Kidney tubule cell (primary cell): ENCODE measurements at places on chromosomes 6 and 20.
A peak's percentile ranks its signal among the peaks of the same experiment; 100 is the strongest.

DNA sequence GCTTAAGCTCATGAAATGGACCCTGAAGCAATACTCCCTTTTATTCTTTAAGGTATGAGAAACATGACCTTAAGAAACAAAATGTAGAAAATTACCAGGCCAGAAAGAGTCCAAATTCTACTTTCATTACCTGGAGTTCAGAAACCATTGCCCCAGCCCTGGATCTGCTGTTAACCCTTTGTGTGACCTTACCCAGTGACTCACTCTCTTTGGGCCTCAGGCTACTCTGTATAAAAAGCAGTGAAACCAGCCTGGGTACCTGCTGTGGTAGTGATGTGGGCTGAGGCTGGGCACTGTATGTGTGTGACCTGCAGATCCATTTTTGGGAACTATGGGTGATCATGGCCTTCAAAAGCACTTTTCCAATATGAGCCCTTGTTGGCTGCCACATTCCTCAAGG, 47.2 kb downstream of the SLC9A8 start:
- DNase-seq = peak; percentile 29

GRCh38 chr6:168200571-168201134, 118.9 kb downstream of the DACT2 start:
- DNase-seq = no peak

GRCh38 chr20:36644032-36644705, 1.8 kb downstream of the SLA2 start:
- DNase-seq = no peak

DNA sequence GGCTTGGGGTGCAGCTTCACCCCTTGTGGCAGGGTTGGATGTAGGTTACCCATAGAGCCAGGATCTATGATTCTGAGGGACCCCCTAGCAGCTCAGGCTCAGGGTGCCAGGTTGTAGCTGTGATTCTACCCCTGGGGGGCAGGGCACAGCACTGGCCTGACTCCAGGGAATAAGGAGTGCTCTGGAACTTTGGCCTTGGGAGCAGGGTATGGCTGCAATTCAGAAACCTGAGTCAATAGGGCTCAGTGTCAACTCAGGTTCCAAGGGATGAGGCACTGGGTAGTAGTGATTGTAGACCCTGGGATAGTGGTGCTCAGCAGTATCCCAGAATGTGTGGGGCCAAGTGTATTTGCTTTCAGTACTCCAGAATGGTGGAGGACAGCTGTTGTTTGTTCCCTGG, 8.6 kb downstream of the FHL5 start:
- no peak for DNase-seq

GRCh38 chr6:123519189-123519505, 117.6 kb downstream of the TRDN start:
- no peak for DNase-seq

DNA sequence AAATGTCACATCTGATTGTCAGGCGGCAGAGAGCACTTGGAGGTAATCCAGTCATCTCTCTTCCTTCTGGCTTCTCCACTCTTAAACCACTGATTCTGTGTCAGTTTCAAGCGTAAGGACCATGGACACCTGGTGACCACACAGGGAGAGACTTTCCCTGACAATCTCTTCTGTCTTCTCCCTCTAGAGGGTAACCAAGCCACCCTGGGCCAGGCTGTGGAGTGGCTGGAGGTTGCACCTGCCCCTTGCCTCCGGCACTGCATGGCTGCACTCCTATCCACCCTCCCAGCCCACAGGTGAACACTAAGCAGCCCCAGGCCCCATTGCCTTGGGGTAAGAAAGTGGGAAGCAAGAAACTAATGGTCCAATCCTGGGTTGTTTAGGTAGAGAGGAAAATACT, 78.7 kb downstream of the BFSP1 start:
- DNase-seq = no peak

DNA sequence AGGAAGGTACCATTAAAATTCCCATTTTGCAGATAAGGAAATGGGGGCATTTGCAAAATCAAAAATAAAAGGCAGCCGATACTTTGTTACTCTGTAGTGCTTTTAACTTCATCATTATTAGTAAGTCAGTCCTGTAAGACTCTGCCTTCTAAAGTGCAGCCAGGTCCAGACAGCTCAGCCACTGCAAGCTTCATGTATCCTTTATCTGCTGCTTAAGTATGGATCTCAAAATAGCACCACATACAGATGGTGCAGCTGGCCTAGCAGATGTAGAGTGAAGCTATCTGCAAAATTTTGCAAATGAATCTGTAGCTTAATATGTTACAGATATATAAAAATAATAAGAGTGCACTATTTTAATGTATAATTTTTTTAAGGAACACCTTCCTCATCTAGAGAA, 53.4 kb downstream of the NUS1 start:
- DNase-seq = no peak

DNA sequence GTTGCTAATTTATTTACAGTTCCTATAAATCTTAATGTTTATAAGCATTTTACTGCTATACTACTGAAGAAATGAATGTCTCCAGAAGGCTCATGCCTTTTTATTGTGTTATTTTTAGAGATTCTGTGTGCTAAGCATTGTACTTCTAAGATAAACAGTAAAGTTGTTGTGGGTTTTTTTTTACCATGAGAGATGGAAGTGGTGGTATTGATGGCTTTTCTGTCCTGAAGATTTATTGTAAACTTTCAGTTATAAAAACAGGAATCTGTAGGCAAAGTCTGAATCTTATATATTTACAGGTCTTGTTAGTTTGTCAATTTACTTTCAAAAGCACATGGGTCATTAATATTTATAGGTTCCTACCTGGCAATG, 246.9 kb downstream of the TMEM242 start:
- no peak for DNase-seq

- no peak for DNase-seq
Observed at GRCh38 chr6:167858086-167858591, 31.4 kb downstream of the AFDN start.

- DNase-seq = peak; percentile 76
Observed at GRCh38 chr20:36145877-36146707, 8.4 kb upstream of the EPB41L1 start.

DNA sequence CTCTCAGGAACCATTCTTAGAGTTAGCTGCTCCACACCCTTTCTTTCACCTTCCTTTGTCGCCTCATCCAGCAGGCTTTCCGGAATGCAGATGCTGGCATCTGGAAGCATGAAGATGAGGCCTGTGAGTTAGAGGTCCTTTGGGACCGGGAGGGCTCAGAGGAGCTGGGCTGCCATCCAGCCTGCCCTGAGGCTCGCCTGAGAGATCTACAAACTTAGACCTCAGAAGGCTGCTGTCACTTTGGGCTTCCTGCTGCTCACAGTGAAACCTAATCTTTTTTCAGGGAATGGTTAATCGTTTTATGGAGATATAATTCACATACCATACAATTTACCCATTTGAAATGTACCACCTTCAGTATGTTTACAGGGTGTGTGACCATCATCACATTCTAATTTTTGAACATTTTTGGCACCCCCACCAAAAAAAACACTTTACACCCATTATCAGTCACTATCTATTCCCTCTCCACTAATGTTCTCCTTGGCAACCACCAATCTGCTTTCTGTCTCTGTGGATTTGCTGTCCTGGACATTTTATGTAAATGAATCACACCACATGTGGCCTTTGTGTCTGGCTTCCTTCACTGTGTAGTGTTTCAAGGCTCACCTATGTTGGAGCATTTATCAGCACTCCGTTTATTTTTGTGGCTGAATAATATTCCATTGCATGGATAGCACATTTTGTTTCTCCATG, 20.0 kb upstream of the MPC1 start:
- peak; percentile 55 for DNase-seq

GRCh38 chr6:46676604-46677313, 10.9 kb upstream of the TDRD6 start:
- DNase-seq = no peak

DNA sequence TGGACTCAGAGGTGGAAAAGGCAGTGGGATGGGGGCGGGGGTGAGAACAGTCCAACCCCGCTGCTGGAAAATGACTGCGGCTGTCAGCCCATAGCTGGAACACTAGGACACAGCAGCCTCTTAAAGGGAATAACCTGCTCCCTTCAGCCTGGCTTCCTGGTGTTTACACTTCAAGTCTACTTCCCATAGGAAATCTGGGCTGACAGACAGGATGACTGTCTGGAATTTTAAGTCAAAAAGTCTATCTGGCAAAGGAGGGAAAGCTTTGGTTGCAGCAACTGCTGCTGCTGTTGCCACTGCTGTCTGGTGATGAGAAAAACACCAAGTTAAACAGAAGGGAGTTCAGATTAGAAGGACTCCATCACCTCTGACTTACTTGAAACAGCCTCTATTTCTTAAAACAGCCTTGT, 44.9 kb downstream of the TNFRSF21 start:
- DNase-seq = no peak

GRCh38 chr6:17679726-17680125, 27.0 kb downstream of the NUP153 start:
- DNase-seq = peak; percentile 63

- no peak for DNase-seq
Observed at GRCh38 chr20:910870-911770, 5.0 kb downstream of the ANGPT4 start.

DNA sequence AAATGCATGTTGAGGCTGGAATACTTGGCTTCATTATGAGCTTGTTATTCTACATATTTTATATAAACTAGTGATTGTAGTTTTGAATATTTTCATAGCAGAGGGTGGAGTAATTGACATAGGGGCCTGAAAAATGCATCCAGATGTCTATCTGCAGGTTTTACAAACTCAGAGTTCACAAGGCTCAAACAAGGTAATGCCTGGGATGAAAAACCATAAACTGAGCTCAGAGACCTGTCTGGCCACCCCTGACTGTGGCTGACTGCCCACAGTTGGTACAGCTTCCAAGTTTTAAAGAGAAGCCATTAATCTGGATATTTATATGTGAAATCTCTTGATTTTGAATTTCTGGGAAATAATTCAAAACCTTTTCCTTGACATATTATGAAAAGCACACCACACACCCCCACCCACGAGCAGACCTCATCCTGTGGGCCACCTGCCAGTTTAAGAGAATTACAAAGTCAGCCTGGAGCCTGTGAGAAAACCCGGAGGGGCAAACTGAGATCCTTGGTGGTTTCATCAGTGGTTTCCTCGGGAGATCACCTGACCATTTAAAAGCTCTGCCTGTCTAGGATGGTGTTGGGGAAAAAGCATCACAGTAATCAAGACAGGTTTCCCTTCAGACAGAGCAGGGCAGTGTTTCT, 230.1 kb downstream of the SAMD5 start:
- DNase-seq = peak; percentile 6

GRCh38 chr6:72674842-72675241, 53.0 kb downstream of the KCNQ5 start:
- no peak for DNase-seq

DNA sequence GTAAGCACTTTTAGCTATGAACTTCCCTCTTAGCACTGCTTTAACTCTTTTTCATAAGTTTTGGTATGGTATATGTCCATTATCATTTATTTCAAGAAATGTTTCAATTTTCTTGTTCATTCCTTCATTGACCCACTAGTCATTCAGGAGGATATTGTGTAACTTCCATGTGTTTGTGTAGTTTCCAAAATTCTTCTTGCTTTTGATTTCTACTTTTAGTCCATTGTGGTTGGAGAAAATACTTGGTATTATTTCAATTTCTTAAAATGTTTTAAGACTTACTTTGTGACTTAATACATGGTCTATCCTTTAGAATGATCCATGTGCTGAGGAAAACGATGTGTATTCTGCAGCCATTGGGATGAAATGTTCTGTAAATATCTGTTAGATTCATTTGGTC, 176.5 kb downstream of the CENPW start:
- DNase-seq = no peak

DNA sequence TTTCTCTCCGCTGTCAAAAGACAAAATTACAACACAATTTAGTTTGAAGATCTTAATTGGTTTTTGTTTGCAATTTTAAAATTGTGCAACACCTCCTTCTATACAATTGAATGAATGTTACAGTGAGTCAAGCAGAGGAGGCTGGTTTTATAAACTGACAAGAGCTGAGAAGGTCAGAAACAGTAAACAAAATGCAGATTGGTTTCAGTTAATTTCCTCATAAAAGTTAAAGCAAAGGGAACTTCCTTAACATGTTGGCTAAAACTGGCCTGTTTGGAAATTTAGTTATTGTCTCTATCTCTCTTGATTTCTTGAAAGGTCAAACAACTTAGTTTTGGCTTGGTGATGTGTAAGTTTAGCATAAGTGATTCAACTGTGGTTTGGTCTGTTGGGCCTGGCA, 22.2 kb downstream of the KHDC1L start:
- DNase-seq = no peak

DNA sequence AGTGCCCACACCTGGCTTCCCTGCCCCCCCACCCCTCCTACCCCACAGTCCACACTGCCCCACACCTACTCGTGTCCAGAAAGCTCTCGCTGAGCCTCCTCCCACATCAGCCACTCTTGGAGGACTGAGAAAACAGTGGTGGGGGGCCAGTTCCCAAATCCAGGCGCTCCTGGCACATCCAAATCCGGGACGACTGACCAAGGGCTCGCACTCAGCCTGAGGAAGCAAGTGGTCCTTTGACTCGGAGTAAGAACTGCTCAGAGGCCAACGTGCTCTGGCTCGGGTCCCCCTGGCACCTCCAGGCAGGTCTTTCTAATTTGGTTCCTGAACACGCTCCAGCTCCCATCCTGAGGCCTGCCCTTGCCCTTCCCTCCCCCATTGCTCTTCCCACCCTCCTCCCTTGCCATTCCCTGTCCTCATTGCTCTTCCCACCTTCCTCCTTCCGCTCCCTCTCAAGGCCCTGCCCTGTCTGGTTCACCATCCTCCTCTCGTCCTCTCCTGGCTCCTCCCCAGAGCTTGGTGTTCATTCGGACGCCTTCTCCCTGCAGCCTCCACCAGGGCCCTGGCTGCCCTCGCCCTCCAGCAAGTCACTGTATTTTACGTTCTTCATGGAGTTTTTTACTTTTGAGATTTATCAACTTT, 83.6 kb downstream of the THBS2 start:
- no peak for DNase-seq

DNA sequence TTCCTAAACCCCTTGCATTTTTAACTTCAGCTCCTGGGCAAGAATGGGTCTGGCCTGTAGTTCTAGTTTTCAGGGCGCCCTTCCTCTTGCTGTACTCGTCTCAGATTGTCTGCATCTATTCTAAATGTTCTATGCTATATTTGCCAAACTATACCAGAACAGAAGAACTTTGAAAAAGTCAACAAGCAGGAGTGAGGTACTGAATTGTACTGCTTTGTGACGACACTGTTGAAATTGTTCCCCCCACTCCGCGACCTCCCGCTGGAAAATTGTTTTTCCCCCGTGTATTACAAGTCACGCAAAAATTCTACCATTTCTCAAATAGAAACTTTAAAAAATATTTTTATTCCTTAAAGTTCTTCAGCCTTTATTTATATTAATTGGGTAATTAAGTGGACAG, 73.9 kb downstream of the CBFA2T2 start:
- DNase-seq = no peak

DNA sequence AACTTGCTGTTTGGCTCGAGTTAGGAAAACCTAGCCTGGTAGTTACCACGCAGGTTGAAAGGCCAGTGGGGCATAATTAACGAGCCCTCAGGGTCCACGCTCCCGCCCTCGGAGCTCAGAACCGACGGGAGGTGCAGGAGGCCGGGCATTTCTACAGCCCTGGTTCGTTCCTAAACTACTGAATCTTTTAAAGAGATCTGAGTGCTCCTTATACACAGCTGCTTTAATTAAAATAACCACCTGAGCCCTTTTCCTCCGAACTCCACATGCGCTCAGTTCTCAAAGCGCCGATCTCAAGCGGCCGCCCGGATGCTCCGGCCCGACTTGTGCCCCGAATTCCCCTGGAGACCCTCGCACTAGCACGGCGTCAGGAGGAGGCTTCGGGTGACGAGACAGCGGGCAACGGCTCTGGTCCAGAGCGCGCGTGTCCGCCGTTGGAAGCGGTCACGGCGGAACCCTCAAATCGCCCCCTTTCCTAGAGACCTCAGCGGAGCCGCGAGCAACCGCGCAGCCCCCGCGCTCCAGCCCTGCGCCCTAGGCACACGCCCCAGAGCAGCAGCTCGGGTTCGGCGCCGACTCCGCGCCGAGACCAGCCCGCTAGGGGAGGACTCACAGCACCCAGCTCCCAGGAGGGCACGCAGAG, 397 bp downstream of the WDR27 start:
- no peak for DNase-seq
